Endothelial cell (in vitro differentiated cells): ENCODE measurements at places on chromosomes 7 and 10. TPM values are rescaled to one million over a fixed set of nuclear protein-coding genes. Genes with fewer than 3 reads are reported as not detected.

GRCh38 chr7:123131140-123131539 is 68.6 kb downstream of the SLC13A1 start:
- no peaks in the 10 kb centered on the region for H3K27me3 ChIP-seq
- H3K27ac ChIP-seq, result no peak overlapping the region
- DNase-seq, result no peak
- no peaks in the 10 kb centered on the region for H3K36me3 ChIP-seq

Gene PDGFA
- total RNA-seq, result 0.85 TPM

- H3K4me1 ChIP-seq, result peaks cover 43% of the 10 kb centered on the region
- H3K4me3 ChIP-seq, result peak overlapping the region; percentile 6
- peak; percentile 17 for DNase-seq
- no peaks in the 10 kb centered on the region for H3K36me3 ChIP-seq
- H3K27ac ChIP-seq, result peak overlapping the region; percentile 88
Measured at GRCh38 chr7:116354546-116355423, 144.4 kb downstream of the TES start.

DNA sequence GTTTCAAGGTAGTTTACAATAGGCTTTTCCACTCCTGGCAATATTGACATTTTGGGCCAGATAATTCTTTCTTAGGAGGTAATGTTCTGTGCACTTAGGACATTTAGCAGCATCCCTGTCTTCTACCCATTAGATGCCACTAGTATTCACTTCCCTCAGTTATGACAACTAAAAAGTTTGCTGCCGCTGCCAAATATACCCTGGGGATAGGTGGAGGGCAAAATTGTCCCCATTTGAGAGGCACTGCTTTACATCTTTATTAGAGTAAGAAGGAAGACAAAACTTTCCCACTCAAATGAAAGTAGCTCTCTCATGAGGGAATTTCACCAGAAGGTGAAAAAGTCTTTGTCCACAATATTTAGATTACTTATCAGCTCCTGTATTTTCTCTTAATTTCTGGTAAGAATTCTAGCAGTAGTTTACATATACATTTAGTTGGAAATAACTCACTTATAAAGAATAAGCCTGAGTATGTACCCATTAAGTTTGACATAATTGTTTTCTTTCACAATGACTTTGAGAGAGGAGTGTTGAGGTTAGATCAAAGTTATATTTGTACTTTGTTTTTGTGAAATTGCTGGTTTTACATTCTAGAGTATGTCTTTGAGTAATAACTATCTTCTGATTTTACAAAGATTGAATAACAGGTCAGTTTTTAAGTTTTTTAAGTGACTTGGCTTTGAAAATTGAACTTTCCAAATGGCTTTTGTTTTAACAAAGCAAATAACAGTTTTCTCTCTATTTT is 46.0 kb downstream of the HELLS start:
- H3K36me3 ChIP-seq, result no peaks in the 10 kb centered on the region
- DNase-seq, result no peak
- H3K4me1 ChIP-seq, result no peaks in the 10 kb centered on the region
- no peaks in the 10 kb centered on the region for H3K27me3 ChIP-seq
- no peak overlapping the region for H3K4me3 ChIP-seq

Gene PANK1
- total RNA-seq, result 16.2 TPM

DNA sequence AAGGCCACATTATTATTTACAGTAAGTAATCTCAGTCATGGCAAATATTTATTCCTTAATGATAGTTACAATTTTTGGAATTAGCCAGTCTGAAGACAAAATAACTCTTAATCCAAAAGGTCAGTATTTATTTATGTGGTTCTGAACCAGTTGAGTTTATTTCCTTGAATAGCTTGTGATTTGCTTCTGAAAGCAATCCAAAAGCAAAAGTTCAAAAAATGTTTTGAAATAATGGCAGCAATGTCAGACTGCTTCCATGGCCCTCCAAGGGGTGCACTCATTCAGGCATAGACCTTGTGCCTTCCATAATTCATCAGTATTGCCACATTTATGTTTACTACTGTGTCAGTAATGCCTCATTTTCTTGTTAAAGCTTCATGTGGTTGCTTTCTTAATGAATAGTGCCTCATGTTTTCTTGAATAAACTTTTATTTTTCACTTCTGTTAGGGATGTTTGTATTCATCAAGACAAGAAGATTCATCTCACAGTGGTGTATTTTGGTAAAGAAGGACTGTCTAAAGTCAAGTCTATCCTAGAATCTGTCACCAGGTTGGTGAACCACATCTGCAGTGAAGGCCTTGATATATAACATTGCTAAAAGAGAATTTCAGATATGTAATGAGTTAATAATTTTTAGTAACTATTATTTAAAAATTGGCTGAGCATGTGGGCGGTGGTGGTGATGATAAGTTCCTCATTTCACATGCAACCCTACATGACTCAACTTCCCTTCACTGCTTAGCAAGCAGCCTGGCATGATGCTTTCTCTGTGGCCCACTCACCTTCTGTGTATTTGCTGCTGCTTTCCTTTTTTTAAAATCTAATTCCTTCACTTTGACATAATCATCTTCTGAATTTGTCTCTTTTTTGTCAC is 22.0 kb downstream of the CSGALNACT2 start:
- peaks cover 2% of the 10 kb centered on the region for H3K27me3 ChIP-seq
- H3K4me1 ChIP-seq, result no peaks in the 10 kb centered on the region
- H3K27ac ChIP-seq, result no peak overlapping the region
- DNase-seq, result no peak

DNA sequence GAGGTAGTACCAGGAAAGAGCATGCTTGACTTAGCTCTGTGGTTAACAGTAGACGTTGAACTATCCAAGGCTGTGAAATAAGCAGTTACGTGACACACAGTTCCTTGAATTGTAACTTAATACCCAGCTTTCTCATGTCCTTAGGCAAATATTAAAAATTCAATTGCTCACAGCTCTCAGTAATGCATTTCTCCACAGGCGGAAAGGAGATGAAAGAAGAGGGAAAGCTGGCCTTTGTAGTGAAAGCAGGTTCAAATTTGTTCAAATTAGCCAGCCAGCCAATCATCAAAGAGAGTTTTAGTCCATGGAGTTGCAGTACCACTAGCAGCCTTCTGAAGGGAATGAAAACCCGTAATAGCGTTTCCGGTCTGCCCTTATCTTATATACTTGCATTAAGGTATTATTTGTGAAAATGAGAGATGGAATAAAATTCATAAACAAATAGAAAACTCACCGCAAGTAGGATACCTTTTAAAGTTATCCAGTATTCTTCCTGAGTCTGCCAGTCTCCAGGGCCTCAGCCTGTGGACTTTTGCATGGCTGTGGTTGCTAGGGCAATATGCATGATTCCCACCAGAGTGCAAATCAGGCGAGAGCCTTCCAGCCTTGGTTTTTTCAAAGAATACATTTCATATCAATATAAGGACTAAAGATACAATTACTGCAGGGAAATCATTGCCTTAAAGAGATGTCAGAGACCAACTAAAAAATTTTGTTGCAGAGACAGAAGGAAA is 795.5 kb downstream of the TNS3 start:
- H3K27me3 ChIP-seq, result no peaks in the 10 kb centered on the region
- DNase-seq, result no peak
- H3K36me3 ChIP-seq, result no peaks in the 10 kb centered on the region
- H3K4me3 ChIP-seq, result no peak overlapping the region

DNA sequence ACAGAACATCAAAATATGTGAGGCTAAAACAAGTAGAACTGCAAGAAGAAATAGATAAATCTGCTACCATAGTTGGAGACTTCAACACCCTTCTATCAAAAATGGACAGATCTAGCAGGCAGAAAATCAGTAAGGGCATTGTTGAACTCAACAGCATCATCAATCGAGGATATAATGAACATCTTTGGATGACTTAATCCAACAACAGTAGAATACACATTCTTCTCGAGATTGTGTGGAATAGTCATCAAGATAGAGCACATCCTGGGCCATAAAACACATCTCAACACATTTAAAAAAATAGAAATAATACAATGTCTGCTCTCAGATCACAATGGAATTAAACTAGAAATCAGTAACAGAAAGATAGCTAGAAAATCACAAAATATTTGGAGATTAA is 9.9 kb downstream of the IGFBP1 start:
- H3K36me3 ChIP-seq, result peaks cover 3% of the 10 kb centered on the region
- peaks cover 4% of the 10 kb centered on the region for H3K27me3 ChIP-seq
- H3K4me1 ChIP-seq, result peaks cover 23% of the 10 kb centered on the region
- no peak overlapping the region for H3K4me3 ChIP-seq
- no peak overlapping the region for H3K27ac ChIP-seq
- DNase-seq, result no peak

Gene NUPR2
- not detected for total RNA-seq

DNA sequence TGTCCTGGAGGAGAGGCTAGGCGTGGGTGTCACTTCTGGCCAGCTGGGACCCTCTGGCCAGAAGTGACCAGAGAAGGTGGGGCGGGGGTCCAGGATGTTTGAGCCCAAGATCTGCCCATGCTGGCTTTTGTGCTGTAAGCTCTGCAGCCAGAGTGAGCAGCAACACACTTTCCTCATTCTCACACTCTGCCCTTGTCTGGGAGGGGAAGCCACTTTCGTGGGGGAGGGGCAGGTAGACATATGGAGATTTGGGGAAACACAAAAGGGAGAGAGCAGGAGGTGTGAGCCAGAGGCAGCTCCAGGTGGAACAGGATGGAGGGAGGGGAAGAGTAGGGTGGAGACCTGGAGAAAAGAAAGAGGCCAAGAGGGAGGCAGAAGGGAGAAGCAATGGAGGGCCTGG is 31.5 kb upstream of the ADCYAP1R1 start:
- H3K4me1 ChIP-seq, result peaks cover 5% of the 10 kb centered on the region
- no peak overlapping the region for H3K27ac ChIP-seq
- no peak overlapping the region for H3K4me3 ChIP-seq
- DNase-seq, result no peak

DNA sequence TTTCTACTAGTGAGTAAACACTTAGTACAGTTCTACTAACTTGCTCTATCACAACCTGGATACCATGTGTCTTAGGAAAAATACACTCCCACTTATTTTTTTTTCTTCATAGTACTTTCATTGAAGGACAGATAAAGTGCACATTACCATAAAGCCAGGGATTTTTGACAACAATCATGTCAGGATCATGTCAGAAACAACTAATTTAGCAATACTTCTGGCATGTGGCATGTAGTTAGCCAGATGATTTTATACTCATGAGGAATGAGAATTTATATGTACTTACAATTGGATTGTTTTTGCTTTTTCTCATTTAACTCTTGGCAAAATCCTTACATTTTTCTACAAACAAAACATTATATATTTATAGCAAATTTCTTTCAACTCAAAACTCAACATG is 630.7 kb upstream of the GRM3 start:
- no peak for DNase-seq
- no peak overlapping the region for H3K27ac ChIP-seq
- H3K4me1 ChIP-seq, result no peaks in the 10 kb centered on the region
- H3K27me3 ChIP-seq, result no peaks in the 10 kb centered on the region
- H3K36me3 ChIP-seq, result no peaks in the 10 kb centered on the region

- DNase-seq, result no peak
- H3K27me3 ChIP-seq, result no peaks in the 10 kb centered on the region
- no peak overlapping the region for H3K4me3 ChIP-seq
- no peak overlapping the region for H3K27ac ChIP-seq
- no peaks in the 10 kb centered on the region for H3K36me3 ChIP-seq
Measured at GRCh38 chr7:4050126-4050660, 631.9 kb upstream of the FOXK1 start.

DNA sequence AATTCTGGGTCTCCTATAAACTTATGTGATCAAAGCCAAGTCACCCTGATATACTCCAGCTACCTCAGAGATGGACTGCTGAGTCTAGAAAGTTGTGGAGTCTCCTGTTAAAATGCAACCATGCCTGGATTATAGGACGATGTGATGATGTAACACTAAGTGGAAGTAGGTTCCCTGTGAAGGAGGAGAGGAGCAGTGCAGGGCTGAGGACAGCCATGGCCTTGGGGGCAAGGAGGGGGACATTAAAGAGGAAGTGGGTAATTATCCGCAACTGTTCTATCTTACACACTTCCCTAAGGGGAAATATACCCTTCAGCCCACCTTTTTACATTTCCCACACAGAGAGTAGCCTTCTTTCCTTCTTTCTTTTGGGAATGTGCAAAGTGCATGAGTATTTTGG is 63.8 kb downstream of the MTPN start:
- peaks cover 8% of the 10 kb centered on the region for H3K4me1 ChIP-seq
- no peak overlapping the region for H3K27ac ChIP-seq
- no peak for DNase-seq

DNA sequence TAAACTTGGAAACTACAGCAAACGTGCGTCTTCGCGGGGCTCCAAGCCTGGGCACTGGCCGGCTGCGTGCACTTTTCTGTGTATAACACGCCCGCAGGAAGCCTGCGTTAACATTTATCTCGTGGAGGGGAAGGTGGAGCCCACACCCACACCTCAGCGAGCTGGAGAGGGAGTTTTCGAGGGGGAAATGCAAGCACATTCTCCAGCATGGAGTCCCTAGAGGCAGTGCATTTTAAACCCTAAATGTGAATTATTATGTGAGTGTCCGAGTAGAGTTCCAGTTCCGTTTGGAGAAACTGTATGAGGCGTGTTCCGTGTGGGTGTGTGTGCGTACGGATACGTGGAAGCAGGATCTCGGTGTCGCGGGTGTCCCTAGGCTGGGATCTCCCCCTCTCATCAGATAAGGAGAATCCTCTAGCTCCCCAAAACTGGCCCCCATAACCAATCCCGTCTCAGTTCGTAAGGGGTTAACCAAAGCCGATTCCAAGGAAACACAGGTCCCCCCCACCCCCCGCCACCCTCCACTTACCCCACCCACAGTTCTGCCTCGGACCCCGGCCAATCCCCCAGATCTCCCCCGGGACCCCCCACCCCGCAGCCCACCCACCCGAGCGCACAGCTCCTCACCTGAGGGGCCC is 403 bp downstream of the CDK6 start:
- H3K4me3 ChIP-seq, result peak overlapping the region; percentile 99
- H3K27ac ChIP-seq, result peak overlapping the region; percentile 96
- peaks cover 19% of the 10 kb centered on the region for H3K27me3 ChIP-seq
- peaks cover 30% of the 10 kb centered on the region for H3K4me1 ChIP-seq

DNA sequence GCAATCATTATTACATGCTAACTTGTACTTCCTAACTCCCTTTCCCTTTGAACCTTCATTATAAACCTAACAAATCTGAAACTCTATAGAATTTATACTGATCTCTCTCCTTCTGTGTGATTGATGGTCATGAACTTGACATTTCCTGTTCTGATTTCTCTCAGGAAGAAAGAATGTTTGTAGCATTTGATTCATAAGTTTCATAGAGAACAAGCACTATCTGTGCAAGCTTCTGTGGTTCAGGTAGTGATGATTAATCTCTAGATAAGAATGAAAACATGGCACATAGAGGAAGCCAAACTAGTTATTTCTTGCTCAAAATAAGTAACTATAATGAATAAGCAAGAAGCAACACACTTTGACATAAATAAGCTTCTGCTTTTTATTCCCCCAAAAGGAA is 34.2 kb downstream of the TFPI2 start:
- H3K4me3 ChIP-seq, result no peak overlapping the region
- H3K4me1 ChIP-seq, result no peaks in the 10 kb centered on the region
- no peaks in the 10 kb centered on the region for H3K27me3 ChIP-seq
- H3K36me3 ChIP-seq, result no peaks in the 10 kb centered on the region

DNA sequence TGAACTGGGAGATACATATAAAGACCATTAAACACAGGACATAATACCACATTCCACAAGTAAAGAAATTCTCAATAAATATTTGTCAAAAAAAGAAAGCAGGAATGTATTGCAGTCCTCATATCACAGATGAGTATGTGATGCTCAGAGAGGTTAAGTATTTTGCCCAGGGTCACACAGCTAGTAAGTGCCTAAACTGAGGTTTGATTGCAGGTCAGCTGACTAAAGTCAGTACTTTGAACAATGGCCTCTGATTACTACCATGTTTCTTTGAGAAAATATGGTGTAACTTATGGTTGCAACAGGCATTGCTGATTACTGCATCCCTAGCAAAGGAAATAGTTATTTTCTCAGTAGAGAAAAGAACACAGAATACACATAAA is 267.1 kb downstream of the ELMO1 start:
- no peak overlapping the region for H3K4me3 ChIP-seq
- peaks cover 16% of the 10 kb centered on the region for H3K36me3 ChIP-seq
- no peak for DNase-seq
